ENCODE measurements at places on chromosomes 4 and X.

DNA sequence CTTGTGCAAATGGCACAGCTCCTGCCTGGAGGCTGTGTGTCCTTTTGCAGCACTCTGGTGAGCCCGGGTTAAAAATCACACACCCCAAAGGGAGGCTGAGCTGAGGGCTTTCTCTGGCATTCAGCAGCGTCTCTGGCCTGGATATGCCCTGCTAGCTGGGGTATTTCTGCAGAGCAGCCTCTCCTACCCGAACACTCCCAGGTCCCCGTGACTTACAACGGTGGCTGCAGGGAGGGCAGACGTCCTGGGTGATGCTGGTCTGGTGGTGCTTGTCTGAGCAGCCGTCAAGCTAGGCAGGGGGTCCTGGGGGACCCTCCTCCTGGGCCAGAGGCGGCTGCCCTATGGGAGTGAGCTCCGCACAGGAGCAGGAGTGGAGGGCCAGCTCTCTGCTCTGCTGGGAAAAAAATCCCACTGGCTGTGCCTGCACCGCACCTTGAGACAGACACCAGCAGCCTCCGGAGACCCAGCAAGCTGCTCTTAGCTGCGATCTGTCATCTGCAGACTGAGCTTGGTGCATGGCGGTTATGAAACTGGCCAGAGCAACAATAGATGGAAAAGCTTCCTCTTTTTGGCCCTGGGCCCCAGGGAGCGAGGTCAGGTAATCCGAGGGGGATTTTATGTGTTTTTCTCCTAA, 41.3 kb upstream of the ASMTL start:
- H3K36me3 ChIP-seq, result peaks cover 12% of the 10 kb centered on the region
- DNase-seq, result no peak
- no peak overlapping the region for H3K27ac ChIP-seq
- no peaks in the 10 kb centered on the region for H3K27me3 ChIP-seq
- H3K4me3 ChIP-seq, result no peak overlapping the region

- no peak for DNase-seq
- H3K36me3 ChIP-seq, result no peaks in the 10 kb centered on the region
- H3K4me1 ChIP-seq, result peaks cover 79% of the 10 kb centered on the region
Observed at GRCh38 chr4:184265546-184266351, 48.1 kb upstream of the ENPP6 start.

DNA sequence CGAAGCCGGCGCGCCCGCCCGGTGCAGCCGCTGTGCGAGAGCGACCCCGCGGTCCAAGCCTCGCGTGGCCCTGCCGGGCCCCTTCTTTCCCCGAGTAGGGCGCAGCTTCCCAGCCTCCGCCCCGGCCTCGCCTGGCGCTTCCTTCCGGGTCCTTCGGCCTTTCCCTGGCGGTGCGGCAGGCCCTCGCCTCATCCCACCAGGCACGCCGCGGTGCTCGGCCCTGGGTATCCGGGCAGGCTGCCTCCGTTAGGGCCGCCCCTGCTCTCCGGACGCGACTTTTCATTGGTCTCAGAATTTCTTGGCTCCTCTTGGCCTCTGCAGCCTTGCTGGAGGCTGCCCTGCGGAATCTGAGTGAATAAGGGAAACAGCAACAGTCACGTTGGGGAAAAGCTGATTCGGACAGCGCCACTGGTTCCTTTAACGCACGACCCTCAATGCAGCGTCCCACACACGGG, 429 bp downstream of the UVSSA start:
- peak; percentile 70 for DNase-seq
- H3K4me1 ChIP-seq, result peaks cover 53% of the 10 kb centered on the region
- H3K27me3 ChIP-seq, result no peaks in the 10 kb centered on the region
- H3K4me3 ChIP-seq, result peak overlapping the region; percentile 93

- no peak for DNase-seq
- no peak overlapping the region for H3K27ac ChIP-seq
- no peaks in the 10 kb centered on the region for H3K36me3 ChIP-seq
- no peak overlapping the region for H3K4me3 ChIP-seq
Observed at GRCh38 chr4:126611900-126612299, 1020.9 kb upstream of the INTU start.

- peak overlapping the region; percentile 70 for H3K27ac ChIP-seq
- H3K4me1 ChIP-seq, result peaks cover 22% of the 10 kb centered on the region
- no peaks in the 10 kb centered on the region for H3K36me3 ChIP-seq
- DNase-seq, result no peak
- no peaks in the 10 kb centered on the region for H3K27me3 ChIP-seq
Observed at GRCh38 chr4:121243485-121243884, 79.4 kb upstream of the TNIP3 start.

DNA sequence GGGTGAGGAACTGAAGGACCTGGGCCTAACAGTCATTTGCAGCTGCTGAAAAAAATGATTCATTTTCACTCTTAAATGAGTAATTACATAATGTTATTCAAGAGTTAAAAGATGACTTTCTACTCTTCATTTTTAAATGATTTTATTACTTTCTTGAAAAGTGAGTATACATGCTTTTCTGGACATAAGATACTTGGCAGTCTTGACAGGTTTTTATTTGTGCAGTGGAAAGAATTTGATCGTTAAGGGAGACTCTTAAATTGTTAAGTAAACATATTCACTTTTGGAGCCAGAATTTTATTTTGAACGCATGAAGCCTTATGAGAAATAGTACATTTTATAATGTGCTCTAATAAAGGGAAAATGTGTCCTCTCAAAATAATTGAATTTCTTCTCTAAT, 245.7 kb downstream of the TENM3 start:
- H3K4me3 ChIP-seq, result no peak overlapping the region
- peaks cover 21% of the 10 kb centered on the region for H3K27me3 ChIP-seq
- H3K4me1 ChIP-seq, result peaks cover 13% of the 10 kb centered on the region
- no peak for DNase-seq
- no peak overlapping the region for H3K27ac ChIP-seq
- no peaks in the 10 kb centered on the region for H3K36me3 ChIP-seq

DNA sequence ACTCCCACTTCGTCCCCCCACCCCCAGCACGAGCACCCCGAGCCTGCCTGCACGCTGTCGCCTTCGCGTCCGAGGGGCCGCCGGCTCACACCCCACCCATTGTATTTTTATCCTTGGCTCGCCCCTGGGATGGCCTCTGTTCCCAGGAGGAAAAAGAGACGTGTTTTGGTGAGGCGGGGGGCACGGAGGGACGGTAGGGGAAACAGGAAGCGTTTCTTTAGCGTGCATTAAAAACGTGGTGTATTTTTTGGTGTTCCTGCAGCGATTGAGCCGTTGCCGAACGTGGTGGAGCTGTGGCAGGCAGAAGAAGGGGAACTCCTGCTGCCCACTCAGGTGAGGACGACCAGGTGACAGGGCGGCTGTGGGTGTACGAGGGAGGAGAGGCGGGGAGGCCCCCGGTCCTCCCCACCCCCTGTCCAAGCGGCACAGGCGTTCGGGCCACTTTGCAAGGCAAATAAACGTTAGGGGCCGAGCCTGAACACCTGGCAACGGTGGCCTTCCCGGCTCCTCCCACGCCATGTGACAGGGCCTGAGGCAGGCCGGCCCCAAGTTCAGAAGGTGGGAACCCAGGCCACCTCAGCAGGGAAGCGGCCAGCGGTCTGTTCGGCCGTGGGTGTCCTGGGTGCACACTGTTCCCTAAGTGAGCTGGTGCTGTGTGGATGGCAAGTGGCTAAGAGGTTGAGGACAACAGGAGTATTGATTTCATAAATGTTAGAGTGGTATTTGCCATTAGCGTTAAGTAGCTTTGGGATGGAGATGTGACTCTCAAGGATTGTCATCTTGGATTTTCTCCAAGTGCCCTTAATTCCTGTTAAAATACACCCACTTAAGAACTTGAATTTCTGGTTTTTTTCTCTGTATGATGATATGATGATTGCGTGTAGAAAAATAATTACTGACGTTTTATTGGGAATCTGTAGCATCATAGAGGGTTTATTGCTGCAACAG, 1.1 kb downstream of the TMEM131L start:
- H3K27ac ChIP-seq, result peak overlapping the region; percentile 97
- peak overlapping the region; percentile 94 for H3K4me3 ChIP-seq
- peak; percentile 57 for DNase-seq
- H3K27me3 ChIP-seq, result no peaks in the 10 kb centered on the region
- peaks cover 62% of the 10 kb centered on the region for H3K4me1 ChIP-seq

DNA sequence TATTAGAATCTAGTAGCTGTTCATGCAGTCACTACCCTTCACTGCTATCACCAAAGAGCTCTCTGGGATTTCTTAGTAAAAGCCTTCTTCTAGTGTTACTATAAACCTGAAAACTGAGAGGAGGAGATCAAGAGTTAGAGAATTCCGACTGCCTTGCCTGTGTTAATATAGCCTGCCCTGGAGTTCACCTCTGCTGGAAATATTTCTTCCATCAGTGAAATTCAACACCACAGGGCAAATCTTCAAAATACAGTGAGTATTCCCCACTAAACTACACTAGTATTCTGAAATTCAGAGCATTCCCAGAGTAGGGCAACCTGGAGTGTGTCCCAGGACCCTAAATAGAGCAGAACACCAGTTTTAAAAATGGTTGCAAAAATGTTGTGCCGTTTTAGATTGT, 301.1 kb downstream of the ARHGAP24 start:
- H3K27me3 ChIP-seq, result no peaks in the 10 kb centered on the region
- H3K27ac ChIP-seq, result no peak overlapping the region
- H3K4me3 ChIP-seq, result no peak overlapping the region

DNA sequence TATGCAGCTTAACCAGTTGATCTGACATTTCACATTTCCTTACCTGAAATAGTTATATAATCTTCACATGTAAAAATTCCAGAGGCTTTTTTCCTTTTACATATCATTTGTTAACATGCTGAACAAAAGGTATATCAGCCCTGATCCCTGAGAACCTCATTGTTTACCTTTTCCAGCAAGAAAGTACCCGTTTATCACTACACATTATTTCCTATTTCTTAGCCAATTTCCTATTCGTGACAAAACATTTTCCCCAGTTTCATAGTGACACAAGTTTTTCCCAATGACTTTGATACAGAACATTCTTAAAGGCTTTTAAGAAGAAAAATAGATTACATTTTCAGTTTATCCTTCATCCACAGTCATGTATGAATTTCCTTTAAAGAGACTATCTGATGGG, 86.6 kb upstream of the DKK2 start:
- H3K36me3 ChIP-seq, result no peaks in the 10 kb centered on the region
- no peaks in the 10 kb centered on the region for H3K4me1 ChIP-seq
- no peak overlapping the region for H3K4me3 ChIP-seq
- no peak for DNase-seq
- no peak overlapping the region for H3K27ac ChIP-seq

- no peak overlapping the region for H3K4me3 ChIP-seq
- DNase-seq, result peak; percentile 13
- H3K27me3 ChIP-seq, result no peaks in the 10 kb centered on the region
- peaks cover 11% of the 10 kb centered on the region for H3K36me3 ChIP-seq
- peak overlapping the region; percentile 27 for H3K27ac ChIP-seq
Observed at GRCh38 chr4:55866973-55867574, 13.6 kb downstream of the EXOC1 start.

DNA sequence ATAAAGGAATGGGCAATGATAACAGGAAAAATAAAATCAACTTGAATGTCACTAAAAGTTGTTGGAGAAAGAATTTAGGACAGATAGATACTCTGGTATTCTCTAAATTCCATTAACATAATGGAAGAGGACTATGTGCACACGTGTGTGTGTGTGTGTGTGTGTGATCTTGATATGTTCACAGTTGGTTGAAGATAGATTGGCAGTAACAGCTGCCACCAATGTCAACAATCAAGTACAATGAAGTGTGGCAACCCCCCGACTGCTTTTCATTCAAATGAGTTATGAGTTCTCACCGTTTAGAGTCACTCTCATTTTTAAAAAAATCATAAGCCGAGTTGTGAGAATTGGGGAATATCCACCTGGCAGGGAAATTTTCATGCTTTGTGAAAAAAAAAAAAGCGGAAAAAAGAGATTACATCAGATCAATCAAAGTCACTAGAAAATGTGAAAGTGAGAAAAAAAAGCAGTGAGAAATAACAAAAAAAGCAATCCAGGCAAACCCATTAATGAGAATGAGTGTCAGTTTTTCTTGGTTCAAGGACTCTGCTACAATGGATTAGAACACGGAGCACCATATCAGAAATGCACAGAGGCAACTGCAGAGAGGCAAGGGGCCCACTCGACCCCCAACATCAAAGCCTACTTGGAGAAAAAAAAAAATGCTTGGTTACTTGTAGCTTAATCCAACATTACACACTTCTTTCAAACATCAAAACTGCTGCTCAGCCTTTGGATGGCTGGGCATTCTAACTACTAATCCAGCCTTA, 414.9 kb upstream of the PITX2 start:
- DNase-seq, result no peak
- no peaks in the 10 kb centered on the region for H3K4me1 ChIP-seq
- H3K4me3 ChIP-seq, result no peak overlapping the region
- no peak overlapping the region for H3K27ac ChIP-seq

- peaks cover 5% of the 10 kb centered on the region for H3K4me1 ChIP-seq
- DNase-seq, result no peak
- no peaks in the 10 kb centered on the region for H3K36me3 ChIP-seq
- peaks cover 16% of the 10 kb centered on the region for H3K27me3 ChIP-seq
- peak within 1 kb of the TSS; percentile 84 for H3K4me3 ChIP-seq
Observed at GRCh38 chr4:1172228-1172851, at the start of gene SPON2. TSS of gene SPON2 (minus strand) at chr4:1172583.

- peaks cover 37% of the 10 kb centered on the region for H3K27me3 ChIP-seq
- peaks cover 32% of the 10 kb centered on the region for H3K4me1 ChIP-seq
- H3K27ac ChIP-seq, result no peak overlapping the region
- DNase-seq, result no peak
Observed at GRCh38 chrX:20459410-20460350, 193.0 kb upstream of the RPS6KA3 start.

DNA sequence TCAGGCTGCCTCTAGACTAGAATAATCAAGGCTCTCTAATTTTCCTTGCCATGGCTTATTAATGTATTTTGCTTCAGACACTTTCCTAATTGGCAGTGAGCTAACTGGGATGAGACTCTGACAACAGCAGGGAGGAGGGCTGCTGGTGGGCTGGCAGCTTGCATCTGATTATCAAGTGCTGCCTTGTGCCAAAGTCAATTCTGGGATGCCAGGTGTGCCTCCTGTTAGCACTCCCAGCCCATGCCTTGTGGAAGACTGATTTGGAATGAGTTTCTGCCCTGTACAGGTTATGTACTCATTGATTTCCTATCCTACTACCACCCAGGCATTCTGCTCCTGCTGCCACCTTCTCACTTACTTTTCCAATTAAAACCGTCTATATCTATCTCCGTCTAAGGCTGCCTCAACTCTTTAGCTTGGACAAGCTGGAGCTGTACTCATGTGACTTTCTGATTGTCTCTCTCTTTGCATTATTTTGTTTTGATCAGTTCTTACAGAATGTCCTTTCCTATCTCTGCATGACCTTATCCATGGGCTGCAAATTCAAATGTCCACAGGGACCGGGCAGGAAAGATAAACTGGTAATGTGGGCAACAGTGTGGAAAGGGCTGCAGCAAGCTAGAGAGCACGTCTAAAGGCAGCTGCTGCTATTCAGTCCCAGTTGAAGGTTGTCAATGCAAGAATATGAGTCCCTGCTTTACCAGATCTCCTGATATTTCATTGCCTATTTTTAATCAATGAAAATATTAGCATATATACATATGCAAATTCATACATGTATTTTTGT, 112.6 kb downstream of the GABRA2 start:
- H3K4me3 ChIP-seq, result no peak overlapping the region
- H3K4me1 ChIP-seq, result no peaks in the 10 kb centered on the region
- no peaks in the 10 kb centered on the region for H3K27me3 ChIP-seq
- no peak overlapping the region for H3K27ac ChIP-seq
- DNase-seq, result no peak

GRCh38 chr4:1767770-1768366, 25.2 kb upstream of the FGFR3 start:
- peak; percentile 62 for DNase-seq
- H3K4me1 ChIP-seq, result peaks cover 9% of the 10 kb centered on the region
- H3K27me3 ChIP-seq, result no peaks in the 10 kb centered on the region
- peak overlapping the region; percentile 52 for H3K4me3 ChIP-seq
- H3K27ac ChIP-seq, result no peak overlapping the region
- no peaks in the 10 kb centered on the region for H3K36me3 ChIP-seq
